ENCODE measurements at places on chromosomes 6 and 20.

DNA sequence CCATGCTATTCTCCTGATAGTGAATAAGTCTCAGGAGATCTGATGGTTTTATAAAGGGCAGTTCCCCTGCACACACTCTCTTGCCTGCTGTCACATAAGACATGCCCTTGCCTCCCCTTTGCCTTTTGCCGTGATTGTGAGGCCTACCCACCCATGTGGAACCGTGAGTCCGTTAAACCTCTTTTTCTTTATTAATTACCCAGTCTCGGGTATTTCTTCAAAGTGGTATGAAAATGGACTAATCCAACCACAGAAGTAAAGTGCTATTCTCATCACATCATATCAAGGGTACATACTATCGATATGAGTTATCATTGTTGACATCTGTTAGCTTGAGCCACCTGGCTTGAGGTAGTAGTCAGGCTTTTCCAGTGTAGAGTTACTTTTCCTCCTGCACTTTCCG lies 2.3 kb downstream of the MANBAL start:
- no peak for DNase-seq

- DNase-seq, result peak; percentile 33
Observed at GRCh38 chr6:26660000-26660361, 435 bp upstream of the ZNF322 start.

GRCh38 chr6:23350752-23351453 lies 775.1 kb upstream of the NRSN1 start:
- DNase-seq, result no peak

DNA sequence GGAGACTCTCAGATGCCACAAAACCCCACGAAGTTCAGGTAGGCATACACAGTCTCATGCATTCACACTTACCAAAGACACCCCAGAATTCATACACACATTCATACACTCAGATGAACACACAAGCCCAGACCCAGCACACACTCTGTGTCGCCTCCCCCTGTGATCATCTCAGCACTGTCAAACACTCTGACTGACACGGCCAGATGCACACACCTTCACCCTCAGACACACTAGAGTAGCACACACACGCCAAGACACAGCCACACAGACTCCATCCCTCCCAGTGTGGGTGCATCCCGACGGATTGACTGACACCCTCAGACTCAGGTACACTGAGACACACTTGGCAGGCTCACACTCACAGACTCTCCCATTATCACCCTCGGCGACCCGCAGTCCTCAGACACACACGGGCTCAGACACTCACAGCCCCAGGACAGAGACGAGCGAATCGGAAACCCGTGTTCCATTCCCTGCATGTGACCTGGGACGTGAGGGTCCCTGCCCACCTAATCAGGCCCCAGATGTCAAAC lies 872 bp upstream of the RIMS4 start:
- no peak for DNase-seq

DNA sequence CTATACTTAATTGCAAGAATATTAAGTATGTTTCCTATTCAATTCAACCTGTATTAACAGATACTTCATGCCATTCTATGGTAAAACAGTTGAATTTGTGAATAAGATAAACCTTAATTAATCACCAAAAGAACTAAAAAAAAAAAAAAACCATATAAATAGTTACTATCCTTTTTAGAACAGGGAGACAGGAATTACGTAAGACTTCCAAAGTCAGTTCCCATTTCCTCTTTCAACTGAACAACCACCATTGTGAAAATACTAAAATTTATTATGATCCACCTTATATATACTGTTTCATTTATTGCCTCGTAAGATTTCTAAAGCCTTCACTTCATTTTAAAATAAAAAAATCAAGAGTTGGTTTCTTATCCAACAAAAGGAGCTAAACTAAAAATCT lies 9.4 kb downstream of the CCNC start:
- no peak for DNase-seq

- DNase-seq, result peak; percentile 38
Observed at GRCh38 chr6:71463061-71463460, 174.4 kb downstream of the OGFRL1 start.

DNA sequence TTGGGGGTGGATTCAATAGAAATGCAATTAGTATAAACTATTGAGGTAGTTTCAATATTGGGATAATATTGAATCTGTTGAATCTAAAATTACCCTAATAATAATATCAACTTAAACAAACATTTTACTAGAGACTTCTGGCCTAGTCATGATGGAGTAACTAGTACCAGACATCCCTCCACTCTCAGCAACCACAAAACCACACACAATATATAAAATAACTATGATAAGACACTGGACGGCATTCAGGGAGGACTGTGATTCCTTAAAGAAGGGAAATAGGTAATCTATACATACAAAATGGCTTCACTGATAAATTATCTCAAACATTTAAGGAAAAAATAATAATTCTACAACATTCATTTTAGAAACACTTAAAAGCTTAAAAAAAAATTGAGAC lies 38.9 kb upstream of the TMEM14A start:
- no peak for DNase-seq

Measured in IMR-90 (cell line).